ENCODE measurements at places on chromosomes 1 and 21. TPM values are rescaled to one million over a fixed set of nuclear protein-coding genes. Genes with fewer than 3 reads are reported as not detected.
A peak's percentile ranks its signal among the peaks of the same experiment; 100 is the strongest.

The IBA57 gene
- total RNA-seq, result 8.9 TPM

- peak; percentile 90 for DNase-seq
These were observed 12.8 kb upstream of the ECE1 start for GRCh38 chr1:21302747-21303715.

DNA sequence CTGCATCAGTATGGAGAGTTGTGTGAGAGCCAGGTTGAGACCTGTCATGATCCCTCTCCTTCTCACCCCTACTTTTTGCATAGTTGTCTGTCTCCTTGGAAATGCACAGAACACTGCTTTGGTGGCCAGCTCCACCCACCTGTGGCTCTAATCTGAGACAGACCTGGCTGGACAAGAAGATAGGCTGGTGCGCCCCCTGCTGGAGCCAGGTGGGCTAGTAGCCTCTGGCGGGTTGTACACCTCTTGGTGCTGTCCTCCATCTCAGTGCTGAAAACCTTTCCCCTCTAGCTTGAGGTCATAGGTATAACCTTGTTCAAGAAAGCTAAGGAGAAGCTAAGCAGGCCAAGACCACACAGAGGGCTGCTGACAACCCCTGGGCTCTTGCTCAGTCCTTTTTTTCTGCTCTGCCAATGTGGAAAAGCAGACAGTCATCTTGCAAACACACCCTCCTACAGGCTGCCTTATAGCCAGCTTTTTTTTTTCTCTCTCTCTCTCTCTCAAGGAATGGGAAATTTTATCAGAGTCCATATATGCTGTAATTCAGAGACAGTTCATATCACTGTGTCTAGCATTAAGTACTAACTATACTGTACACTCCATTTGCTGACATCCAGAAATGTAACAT, 58.8 kb upstream of the SPATA6 start:
- DNase-seq, result peak; percentile 56

DNA sequence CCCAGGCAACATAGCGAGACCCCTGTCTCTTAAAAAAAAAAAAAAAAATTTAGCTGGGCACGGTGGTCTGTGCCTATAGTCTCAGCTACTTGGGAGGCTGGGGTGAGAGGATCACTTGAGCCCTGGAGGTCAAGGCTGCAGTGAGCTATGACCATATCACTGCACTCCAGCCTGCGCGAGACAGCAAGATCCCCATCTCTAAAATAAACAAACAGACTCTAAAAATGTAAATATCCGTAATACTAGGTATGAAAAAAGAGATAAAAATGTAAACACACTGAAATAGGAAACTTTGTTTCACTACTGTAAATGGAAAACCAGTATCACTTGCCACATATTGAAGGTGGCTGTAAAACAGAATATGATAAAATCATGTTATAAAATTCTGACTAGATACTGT, 17.2 kb downstream of the ADAR start:
- no peak for DNase-seq

DNA sequence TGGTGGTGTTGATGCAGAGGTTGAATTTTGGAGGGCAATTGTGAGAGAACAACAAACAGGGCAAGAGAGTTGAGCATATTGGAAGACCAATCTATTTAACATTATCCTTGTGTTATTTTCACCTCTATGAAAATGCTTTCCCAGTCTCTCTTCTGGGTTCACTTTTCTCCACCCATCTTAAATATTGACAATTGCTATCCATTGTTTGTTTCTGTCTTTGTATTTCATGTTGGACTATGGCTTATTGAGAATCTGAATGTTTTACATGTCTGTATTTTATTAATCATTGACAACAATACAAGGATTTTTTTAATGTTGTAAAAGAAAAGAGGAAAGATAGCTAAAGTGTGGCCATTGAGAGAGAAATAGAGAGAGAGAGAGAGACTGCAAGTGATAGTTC, 1121.5 kb downstream of the BRINP3 start:
- no peak for DNase-seq

The CHRM3 gene
- total RNA-seq, result 0.20 TPM

All from lung microvascular endothelial cell (primary cell).